Renal cortical epithelial cell (primary cell): ENCODE measurements at places on chromosomes 7 and 10. TPM values are rescaled to one million over a fixed set of nuclear protein-coding genes. Genes with fewer than 3 reads are reported as not detected.

HOXA10 gene
- total RNA-seq: 11.5 and 27.3 TPM in 2 replicates

COMMD3 gene
- 49.1 and 52.9 TPM in 2 replicates for total RNA-seq

TMEM236 gene
- total RNA-seq: 0.10 TPM in 1 of 2 replicates, not detected in the other

CYP3A5 gene
- 7.3 and 13.1 TPM in 2 replicates for total RNA-seq

PALD1 gene
- total RNA-seq: 1.7 and 2.6 TPM in 2 replicates

VAX1 gene
- not detected in 2 replicates for total RNA-seq

ADAM22 gene
- total RNA-seq: 1.2 and 1.6 TPM in 2 replicates

ADAM12 gene
- 19.4 and 26.2 TPM in 2 replicates for total RNA-seq

CLRN3 gene
- total RNA-seq: 0.65 TPM in 1 of 2 replicates, not detected in the other

TLX1 gene
- not detected in 2 replicates for total RNA-seq

SORCS1 gene
- total RNA-seq: under 0.01 TPM in 1 of 2 replicates, not detected in the other

LEP gene
- not detected in 2 replicates for total RNA-seq
